HFF-Myc (cell line): ENCODE measurements at places on chromosomes 13 and 19.

DNA sequence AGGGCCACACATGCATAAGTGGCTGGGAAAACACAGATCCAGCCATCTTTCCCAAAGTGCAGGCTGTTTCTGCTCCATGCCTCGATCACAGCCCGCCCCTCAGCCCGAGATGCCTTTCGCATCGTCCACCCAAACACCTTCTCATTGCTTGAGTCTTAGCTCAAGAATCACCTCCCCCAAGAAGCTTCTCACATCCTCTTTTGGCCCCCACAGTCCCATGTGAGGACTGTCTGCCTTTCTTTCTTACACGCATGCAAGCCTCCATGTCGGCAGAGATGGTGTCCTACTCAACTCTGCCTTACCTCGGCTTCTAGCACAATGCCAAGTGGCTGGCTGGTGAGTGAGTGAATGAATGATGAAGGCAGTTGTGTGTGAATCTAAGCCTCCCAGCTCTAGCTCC is 18.1 kb upstream of the GSX1 start:
- DNase-seq: no peak

- no peak for DNase-seq
Observed at GRCh38 chr13:70541451-70541850, 433.2 kb upstream of the KLHL1 start.

DNA sequence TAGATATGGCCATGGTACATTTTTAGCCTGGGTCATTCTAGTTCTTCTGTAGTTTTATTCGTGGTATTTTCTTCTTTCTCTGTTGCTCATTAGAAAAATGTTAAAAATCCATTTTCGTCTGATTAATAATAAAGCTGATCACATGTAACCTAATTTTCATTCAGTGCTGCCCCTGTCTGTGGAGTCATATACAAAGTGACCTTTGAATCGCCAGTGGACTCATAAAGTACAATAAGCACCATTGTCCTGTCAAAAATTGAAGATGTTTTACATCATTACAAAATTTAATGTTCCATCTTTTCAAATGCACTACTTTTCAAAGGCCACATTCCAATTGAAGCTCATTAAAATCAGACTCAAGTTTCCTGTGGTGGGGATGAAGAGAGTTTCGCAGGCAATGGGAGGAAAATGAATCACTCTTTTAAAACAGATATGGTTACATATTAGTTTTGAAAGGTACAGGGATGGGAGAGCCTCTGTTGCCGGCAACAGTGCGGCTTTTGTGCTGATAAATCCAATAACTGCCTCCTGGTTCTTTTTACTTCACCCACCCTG is 205.4 kb downstream of the ZNF536 start:
- DNase-seq: no peak

- no peak for DNase-seq
Observed at GRCh38 chr13:25847635-25848626, 203.9 kb downstream of the SHISA2 start.

DNA sequence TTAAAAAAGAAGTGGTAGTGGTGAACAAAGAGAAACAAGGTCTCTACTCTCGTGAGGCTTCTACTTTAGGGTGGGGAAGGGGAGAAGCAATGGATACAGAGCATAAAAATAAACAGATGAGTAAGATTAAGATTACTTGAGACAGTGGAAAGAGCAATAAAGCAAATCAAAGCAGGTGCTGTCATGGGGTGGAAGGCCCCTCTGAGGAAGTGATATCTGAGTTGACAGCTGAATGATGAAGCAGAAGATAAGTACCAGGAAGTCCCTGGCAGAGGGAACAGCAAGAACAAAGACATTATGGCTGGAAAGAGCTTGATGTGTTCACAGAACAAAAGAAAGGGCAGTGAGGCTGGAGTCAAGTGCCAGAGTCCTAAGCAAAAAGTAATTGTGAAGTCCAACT is 221.8 kb downstream of the ENOX1 start:
- no peak for DNase-seq

GRCh38 chr13:75647126-75647784 is 11.1 kb downstream of the LMO7 start:
- DNase-seq: no peak

- no peak for DNase-seq
Observed at GRCh38 chr13:20188667-20189553, 3.8 kb downstream of the GJB2 start.
